GOT3 (cell line): ENCODE measurements at places on chromosomes 12 and 14.
A peak's percentile ranks its signal among the peaks of the same experiment; 100 is the strongest.

DNA sequence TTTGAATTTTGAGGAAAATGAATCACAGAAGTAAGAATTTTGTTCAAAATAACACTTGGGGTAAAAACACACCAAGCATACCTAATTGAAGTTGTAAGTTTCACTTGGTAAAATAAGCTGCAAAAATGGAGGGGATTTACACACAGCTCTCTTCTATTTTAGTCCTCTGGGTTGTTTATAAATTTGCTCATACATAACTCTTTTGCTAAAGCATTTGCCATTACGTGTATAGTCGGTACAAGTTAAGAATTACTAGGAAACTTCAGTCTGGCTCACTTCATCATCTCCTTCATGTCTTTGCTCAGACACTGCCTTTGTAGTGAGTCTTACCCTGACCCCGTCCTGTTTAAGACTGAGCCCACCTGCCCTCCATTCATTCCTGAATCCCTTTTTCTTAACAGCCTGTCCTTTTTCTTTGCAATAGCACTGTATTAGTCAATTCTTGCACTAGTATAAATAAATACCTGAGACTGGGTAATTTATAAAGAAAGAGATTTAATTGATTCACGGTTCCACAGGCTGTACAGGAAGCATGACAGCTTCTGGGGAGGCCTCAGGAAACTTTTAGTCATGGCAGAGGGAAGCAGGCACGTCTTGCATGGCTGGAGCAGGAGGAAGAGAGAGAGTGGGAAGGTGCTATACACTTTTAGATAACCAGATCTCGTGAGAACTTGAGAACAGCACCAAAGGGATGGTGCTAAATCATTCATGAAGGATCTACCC is 451.1 kb downstream of the PCNX1 start:
- no peak for DNase-seq

DNA sequence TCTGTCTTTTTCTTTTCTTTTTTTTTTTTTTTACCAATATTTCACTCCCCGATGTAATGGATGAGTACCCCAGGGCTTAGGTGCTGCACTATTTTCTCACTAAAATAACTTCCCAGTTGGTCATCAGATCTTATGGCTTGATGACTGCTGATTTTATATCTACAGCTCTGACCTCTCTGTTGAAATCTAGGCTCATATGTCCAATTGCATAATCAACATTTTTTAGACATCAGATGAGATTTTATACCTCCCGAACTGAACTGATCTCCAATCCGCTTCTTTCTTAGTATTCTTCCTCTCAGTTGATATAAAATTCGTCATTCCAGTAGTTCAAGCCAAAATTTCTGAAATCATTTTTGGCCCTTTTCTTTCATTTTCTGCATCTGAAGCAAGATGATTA is 1236.5 kb downstream of the SLC16A7 start:
- no peak for DNase-seq

DNA sequence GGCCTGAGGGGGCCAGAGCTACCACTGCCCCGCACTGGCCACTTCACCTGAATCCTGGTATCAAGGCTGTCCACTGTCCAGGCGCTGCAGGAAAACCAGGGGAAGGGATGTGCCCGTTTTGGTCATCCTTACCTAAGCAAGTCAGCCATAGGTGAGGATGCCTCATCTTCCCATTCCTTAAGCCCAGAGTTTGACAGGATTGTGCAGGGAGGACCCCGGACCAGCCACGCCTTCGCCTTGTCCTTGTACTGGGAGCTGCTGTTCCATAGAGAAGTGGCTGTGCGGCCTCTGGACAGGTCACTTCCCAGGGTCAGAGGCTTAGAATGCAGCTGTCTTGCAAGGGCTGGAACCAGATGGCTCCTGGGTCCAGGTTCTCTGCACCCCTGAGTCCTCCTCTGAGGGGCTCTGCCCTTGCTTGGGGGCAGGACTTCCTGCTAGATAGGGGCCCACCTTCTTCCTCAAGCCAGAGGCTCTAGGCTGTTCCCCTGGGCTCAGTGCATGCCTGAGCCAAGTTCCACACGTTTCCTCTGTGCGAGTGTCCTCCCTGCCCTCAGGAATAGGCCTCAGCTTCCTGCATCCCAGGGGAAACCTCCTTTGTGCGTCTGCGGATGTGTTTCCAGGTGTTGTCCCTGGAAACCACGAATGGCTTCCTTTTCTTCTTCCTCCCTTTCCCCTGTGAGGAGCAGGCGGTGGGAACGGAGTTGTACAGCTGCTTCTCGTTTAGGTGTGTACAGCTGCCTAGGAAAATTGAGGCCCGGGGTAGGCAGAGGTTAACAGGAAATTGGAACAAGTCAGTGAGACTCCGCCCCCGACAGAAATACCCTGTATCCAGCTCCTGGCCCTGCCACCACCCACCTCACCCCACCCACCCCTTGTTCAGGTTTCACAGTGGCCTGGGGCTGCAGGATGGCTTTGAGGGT is 54.3 kb upstream of the RIN3 start:
- no peak for DNase-seq

GRCh38 chr14:94001501-94002396 is 4.6 kb downstream of the CCDC197 start:
- DNase-seq, result no peak

DNA sequence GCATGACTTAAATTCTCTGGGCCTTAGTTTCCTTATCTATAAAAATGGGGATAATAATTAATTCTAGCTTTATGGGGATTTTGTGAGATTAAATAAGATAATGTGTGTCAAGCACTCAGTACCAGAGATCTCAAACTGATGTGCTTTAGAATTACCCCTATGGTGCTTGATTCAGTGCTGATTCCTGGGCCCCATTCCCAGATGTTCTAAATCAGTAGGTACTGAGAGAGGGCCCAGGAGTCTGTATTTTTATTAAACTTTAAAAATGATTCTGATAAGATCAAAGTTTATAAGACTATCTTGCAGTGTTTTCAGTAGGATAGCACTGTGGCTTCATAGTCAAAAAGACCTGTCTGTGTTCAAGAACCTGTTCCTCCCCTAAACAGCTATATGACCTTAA is 89.1 kb upstream of the RIC8B start:
- DNase-seq, result no peak

DNA sequence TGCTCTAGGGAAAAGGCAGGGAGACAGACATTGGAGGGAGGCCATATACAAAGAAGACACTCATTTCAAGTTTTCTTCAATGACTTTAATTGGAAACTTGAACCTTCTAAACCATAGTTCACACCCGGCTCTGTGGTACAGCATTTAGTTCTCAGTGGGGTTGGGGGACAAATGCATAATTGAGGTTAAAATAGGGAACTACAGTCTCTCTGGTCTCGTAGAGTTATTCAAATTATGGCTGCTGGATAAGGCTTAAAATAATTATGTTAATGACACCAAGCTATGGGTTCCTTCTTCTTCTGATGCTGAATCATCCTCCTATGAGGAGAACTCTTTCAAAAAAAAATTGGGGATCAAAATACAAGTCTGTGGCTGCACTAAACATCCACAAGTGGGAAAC is 3.8 kb upstream of the RPAP3 start:
- DNase-seq, result no peak

GRCh38 chr12:43348221-43348620 is 203.8 kb downstream of the ADAMTS20 start:
- DNase-seq, result no peak

DNA sequence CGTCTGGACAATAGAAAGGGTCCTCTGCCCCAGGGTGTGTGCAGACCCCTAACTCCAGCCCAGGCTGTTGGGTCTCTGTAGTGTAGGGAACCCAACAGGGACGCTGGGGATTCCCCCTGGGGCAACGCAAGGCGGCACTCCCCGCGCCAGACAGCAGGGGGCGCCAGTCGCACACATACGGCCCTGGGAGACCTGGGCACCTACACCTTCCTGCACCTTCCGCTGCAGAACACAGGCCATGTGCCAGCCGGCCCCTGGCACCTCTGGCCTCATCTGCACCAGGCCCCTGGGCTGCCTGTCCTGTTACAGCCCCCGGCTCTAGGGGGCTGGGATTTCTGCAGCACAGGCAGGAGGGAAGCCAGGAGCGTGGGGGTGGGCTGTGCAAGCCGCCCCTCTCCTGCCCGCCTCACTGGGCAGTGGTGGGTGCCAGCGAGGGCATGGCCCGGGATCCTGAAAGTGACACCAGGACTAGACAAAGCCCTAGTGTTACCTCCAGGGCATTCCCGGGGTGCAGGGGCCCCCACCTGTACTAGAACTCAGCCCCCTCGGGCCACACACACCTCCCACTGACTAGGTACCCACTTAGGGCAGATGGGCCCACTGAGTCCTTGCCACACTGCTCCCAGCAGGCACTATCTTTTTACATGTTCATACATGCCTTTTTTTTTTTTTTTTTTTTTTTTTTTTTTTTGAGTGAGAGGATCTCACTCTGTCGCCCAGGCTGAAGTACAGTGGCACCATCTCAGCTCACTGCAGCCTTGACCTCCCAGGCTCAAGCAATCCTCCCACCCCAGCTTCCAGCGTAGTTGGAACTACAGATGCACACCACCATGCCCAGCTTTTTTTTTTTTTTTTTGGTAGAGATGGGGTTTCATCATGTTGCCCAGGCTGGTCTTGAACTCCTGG is 37.5 kb downstream of the CCNK start:
- DNase-seq, result peak; percentile 16

GRCh38 chr12:49058366-49059044 is 2.1 kb downstream of the KMT2D start:
- no peak for DNase-seq

DNA sequence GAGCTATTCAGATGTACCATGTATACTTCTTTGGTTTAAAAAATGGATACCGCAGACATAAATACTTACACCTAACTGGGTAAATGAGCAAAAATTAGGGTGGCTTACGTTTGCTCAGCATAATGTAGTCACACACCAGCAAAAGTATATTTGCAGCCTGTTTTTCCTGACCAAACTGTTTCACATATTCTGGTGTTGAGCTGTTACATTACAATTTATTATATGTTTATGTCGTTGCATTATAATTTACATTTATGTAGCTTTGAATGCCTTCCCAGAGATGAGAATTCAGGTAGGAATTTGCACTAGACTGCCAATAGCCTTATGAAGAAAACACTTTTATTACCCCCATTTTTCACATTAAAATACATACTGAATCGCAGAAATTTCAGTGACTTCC is 183.3 kb downstream of the PTPRO start:
- no peak for DNase-seq

DNA sequence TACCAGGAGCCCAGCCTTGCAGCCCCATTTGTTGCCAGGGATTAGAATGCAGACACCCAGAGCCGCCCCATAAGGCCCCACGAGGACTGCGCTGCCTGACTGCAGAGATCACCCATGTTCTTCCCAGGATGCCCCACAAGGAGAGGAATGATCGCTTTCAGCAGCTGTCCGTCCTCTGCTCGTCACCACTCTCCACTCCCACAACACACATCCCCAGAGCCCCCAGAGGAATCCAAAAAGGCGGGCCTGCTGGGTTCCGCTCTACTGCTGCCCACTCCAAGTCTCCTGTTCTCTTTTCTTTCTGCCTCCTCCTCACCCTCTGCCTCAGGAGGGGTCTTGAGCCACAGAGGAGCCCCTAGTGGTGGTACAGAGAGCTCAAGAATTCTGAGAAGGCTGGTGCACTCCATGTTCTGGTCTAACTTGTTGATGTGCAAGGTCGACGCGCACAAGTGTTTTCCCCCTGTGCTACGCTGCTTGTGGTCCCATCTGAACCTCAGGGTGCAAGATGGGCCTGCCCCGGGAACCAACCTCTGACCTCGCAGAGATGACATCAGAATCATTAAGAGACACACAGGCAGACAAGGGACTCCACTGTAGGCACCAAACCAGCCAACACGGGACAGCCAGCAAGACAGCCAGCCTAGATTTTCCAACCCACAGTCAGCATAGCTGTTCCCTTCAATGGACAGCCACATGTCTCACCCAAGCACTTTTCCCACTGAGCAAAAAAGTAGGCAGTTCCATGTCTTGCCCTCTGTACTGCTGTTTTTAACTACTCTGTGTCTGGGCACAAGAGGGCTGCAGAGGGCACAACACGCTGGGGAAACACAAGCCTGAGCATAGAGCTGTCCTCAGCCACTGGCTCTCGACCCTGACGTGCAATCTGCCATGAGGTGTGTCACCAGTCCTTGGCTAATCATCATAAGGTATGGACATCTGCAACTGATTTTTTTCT is 29.9 kb downstream of the PXN start:
- DNase-seq, result no peak

DNA sequence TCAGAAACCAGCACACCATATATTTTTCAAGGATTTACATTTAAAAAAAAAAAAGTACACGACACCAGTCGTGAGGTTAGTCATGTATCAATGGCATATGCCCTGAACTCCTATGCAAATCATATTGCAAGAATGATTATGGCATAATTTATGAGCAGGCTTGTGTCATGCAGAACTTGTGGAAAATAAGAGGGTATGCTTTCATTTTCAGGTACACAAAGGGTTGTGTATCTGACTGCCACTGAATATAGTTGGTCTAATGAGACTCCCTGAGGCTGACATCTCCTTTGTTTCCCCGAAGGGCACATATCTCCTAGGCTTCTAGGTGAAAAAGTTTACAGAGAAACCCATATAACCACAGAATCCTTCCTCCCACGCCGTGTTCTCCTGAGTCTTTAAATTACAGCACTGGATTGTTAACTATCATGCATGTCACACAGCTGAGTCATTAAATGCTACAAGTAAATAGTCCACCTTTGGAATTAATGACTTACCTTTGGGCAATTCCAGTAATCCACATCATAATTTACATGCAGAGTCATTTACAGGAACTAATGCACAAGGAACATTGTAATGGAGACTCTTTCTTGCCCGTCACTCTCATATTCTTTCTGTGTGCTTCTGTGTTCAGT is 356.7 kb upstream of the DIO2 start:
- DNase-seq, result no peak

DNA sequence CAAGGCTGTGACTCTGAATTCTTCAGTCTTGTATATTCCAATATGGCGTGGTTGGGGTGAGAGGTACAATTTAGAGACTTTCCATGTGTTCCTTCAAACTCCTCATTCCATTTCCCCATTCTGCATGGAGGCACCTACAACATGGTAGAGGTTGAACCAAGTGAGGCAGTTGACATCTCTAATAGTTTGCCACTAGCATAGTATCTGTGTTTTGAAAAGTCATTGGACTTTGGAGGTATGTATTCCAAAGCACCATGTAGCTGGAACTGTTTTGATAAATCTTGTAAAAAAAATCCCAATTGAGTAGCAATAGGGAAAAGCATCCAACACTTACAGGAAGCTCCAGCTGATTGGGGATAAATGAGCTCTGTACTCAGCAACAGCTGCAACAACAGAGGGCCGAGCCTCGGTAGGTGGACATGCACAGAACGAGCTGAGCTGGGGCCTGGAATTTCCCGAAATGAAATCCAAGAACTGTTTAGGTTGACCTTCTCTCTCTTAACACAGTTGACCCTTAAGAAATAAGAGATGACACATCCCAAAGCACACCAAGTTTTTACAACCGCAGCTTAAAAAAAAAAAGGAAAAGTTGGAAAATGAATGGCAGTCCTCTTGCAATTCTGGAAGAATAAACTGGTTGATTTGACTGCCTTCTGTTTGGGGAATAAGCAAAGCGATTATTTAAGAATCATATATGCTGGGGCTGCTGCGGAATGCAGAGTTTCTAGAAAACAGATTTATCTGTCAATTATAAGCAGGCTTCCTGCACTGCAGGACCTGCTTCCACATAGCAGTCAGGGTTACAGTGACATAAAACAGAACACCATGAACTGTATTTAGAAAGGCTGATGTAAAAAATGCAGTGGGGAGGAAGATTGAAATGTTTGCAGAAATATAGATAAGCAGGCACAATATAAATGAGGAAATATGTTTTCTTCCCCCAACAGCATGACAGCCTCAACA is 194.6 kb upstream of the KRR1 start:
- DNase-seq, result no peak
